H1 (cell line): ENCODE measurements at places on chromosomes 3 and 15. TPM values are rescaled to one million over a fixed set of nuclear protein-coding genes. Genes with fewer than 3 reads are reported as not detected.

The PLSCR2 gene
- not detected in 2 replicates for polyA plus RNA-seq

The TMEM207 gene
- polyA plus RNA-seq = not detected in 2 replicates

The PTH1R gene
- polyA plus RNA-seq = 0.57 and 1.9 TPM in 2 replicates

The CATSPER2 gene
- 0.89 and 1.9 TPM in 2 replicates for polyA plus RNA-seq

The SSUH2 gene
- polyA plus RNA-seq = 0.41 and 0.62 TPM in 2 replicates

The CSTA gene
- polyA plus RNA-seq = not detected in 2 replicates

The HYAL1 gene
- polyA plus RNA-seq = 5.4 and 9.1 TPM in 2 replicates
